ENCODE measurements at places on chromosomes 2 and 18.

- DNase-seq, result no peak
Observed at GRCh38 chr2:134079373-134079772, 174.5 kb upstream of the MGAT5 start.

- DNase-seq, result no peak
Observed at GRCh38 chr2:207883002-207883780, 113.5 kb upstream of the FZD5 start.

- DNase-seq, result no peak
Observed at GRCh38 chr2:205640716-205641115, 41.6 kb upstream of the NRP2 start.

GRCh38 chr2:64795024-64795592 lies 141.4 kb upstream of the SERTAD2 start:
- DNase-seq, result no peak

DNA sequence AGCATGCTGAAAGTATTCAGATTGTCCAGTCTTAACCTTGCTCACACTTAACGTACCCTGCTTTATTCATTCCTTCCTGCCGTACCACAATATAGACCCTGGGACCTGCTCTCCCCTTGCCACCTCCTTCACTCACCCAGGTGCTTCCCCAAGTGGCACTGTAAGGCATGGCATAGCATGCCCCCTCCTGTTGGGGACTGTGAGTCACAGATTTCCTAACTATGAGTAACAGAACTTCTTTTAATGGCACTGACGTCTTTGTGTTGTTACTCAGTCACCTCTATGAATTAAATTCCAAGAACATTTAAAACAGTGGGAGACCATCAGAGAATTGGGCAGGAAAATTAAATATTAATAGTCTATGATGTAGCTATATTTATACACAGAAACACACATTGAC lies 117.2 kb downstream of the CTNNA2 start:
- DNase-seq, result no peak

GRCh38 chr2:44148999-44149398 lies 19.7 kb upstream of the PPM1B start:
- DNase-seq, result no peak

GRCh38 chr2:60719331-60719730 lies 36.7 kb upstream of the PAPOLG start:
- no peak for DNase-seq

DNA sequence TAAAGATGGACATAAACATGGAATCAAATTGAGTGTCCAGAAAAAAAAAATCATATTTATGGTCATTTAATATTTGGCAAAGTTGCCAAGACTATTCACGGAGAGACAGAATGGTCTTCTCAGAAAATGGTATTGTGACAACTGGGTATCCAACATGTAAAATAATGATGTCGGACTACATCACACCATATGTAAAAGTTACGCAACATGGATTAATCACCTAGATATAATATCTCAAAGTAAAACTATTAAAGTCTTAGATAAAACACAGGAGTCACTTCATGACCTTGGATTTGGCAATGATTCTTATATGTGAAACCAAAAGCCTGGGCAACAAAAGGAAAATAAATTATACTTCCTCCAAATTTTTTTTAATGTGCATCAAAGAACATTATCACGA lies 1591.7 kb upstream of the DDX18 start:
- no peak for DNase-seq
